ENCODE measurements at places on chromosomes 16 and 17.

DNA sequence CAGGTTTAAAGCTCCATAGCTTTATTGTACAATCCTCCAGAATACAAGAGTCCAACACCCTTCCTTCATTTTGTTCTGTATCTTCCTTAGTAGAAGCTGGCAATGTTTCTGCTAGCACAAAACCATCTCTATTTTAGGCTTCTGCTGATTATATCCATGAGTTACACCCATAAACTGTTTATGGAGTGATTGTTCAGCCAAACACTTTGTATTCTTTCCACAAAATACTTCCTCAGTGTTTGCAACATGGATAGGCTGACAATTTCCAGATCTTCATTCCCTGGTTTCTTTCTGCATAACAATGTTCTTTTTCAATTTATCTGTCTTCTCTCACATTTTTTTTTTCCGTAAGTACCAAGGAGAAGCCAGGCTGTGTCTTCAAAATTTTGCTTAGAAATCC is 839.9 kb upstream of the CDH8 start:
- DNase-seq, result no peak

- no peak for DNase-seq
Observed at GRCh38 chr17:37079735-37080134, 131.0 kb downstream of the AATF start.

DNA sequence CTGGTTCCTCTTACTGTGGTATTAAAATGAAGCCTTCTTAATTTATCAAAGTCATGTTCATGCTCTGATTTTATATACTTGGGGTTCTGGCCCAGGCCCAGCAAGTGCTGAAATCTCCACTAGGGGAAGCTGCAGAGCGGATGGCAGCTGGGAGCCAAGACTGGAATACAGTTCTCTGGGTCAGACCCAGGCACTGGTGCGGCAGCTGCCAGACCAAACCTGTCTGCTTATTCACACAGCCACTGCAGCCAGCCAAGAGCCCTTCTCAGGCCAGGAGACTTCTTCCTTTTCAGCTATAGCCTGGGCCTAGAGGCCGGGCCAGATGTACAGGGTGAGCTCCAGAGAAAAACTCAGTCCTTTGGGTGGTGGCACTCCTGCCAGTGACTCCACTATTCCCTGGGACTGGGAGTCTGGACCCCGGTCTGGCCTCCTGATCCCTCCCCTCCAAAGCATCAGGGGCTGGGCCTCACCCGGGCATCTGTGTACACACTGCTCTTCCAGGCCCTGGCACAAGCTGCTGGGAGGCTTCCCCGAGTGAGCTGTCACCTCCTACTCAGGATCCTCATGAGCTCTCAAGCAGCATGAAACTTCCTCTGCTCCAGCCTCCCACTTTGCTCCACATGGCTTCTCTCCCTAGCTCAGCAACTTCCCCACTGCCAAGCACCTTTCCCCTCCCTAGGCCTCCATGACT is 24.4 kb downstream of the ATP6V0D1 start:
- no peak for DNase-seq

DNA sequence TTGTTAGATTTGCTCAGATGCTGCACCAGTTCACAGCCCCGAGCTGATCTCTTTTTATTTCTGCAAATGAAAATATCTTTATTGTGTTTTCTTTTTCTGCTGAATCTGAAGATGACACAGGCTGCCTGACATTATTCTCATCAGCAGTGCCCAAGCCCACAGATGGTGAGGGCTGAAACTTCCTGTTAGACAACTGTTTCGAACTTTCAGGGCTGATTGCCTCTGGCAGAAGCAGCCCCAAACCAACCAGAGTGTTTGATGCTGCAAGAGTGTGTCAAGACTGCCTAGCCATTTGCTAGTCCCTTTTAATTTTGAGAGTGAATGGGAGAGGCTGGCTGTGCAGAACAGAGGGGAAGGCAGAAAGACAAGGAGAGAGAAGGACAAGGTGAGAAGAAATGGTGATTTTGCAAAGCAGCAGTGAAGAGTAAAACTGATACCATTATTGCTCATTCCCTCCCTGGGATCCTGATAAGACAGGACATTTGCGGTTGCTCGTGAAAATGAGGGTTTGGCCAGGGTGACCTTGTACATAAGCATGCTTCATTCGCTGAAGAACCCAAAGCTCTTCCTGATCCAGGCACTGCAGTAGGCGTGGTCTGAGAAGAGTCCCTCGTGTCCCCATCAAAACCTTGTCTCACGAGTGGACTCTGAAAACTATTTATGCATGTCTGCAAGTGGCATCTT is 77.2 kb downstream of the TMEM114 start:
- no peak for DNase-seq

DNA sequence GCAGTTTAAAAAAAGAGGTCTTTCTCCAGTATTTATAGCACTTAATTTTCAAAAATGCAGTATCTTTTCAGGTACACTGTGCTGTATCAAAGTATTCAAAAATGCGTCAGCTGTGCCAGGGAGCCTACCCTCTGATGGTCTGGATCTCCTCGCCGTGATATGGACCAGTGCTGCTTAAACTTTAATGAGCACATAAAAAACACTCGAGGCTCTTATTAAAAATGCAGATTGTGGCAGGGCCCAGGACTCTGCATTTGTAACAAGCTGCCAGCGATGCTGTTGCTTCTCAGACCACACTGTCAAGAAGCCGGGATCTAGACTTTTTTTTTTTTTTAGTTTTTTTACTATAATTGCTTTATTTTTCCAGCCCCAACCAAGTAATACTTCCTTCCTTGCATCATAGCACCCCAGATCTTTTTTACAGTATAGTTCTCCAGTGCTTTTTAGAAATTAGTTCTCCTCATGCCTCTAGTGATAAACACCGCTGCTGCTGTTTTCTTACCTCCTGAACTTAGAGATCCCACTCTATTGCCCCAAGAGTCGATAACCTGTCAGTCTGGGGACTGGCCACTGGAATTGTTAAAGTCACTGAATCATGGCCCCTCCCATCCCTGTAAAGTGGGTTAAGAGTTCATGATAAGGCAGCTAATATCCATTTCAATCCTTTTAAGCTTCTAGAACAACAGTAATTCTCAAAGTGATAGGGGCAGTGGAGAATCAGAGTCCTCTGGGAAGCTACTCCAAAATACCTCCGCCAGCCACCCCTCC is 1.6 kb upstream of the SMARCD2 start:
- no peak for DNase-seq

GRCh38 chr17:66678827-66679226 is 156.1 kb upstream of the CACNG5 start:
- DNase-seq, result no peak

DNA sequence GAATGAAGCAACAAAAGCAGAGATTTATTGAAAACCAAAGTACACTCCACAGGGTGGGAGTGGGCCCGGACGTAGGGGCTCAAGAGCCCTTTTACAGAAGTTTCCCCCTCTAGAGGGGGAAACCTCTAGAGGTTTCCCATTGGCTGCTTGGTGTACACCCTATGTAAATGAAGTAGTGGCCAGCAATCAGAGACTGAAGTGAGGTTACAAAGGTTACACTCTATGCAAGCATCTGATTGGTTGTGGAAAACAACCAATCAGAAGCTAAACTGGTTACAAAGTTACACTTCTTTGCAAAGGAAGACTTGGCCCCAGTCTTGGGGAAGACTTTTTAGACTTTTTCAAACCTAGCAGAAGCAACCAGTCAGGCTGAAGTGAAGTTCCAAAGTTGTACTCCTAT is 27.1 kb downstream of the CRAMP1 start:
- DNase-seq, result no peak

DNA sequence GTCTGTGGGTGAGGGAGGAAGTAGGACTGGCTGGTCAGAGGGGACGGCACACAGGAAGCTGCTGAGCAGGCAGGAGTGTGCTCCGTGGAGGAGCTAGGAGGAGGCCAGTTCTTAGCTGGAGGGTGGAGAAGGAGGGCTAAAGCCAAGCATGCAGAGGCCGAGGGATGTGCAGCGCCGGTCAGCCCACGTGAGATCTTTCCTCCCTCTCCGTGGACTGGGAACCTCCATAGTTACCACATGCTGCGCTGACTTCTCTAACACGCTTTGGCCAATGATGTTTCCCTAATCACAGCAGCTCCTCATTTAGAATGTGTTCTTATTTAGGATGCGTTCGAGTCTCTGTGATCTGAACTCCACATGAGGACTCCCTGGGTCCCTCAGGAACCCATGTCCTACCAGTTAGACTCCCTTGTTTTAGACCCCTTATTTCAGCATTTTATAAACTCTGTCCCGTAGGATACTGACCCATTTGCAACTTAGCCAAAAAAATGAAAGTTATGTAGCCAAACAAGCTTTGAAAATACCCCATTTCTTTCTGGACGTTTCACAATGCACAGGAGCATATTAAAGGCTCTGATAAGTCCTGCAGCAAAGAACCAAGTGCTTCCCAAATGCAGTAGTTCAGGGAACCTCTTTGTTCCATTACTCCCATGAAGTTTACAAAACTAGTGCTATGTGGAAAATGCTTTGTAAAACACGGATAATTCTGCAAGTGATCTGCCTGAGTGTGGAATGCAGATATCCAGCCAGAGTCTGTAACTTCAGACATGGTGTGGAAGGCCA is 51.4 kb downstream of the IRF8 start:
- DNase-seq, result no peak

DNA sequence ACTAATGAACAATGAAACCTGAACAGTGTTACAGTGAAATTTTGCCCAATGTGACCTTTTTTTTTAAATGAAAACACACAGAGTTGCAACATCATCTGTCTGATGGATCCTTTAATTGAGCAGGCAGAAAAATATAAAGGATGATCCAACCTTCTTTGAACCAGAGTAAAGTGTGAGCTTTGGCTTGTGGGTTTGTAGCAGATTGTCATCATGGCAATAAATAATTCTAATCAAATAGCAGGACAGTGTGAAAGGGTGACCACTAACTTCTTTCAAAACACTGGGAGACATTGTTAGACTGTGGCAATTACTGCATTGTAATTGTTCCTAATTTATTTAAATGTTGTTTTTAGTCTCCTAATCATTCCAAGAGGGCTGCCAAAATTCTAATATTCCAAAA is 197.2 kb downstream of the CHD9NB start:
- DNase-seq, result no peak

GRCh38 chr16:67248401-67249177 is at the start of gene SLC9A5:
Gene SLC9A5, plus strand, starts transcription at chr16:67248979. Its CDS starts 36 bp downstream, at chr16:67249015.
- DNase-seq, result no peak

DNA sequence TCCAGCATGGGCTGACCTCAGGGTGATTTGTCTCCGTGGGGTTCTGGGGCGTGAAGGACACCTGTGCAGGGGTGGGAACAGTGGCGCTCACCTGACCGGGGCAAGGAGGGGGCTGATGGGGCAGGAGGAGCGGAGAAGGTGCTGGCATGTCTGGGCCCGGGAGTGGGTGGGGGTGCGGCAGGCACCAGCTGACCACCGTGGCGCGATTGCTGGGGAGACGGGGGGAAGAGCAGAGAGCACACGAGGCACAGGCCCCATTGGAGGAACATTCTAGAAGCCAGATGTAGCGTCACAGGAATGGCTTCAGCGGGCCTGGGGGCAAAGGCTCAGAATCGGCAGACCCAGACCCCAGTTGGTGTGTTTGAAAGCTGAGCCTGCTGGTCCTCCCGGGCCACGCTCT is 12.1 kb downstream of the CACNA1H start:
- no peak for DNase-seq

DNA sequence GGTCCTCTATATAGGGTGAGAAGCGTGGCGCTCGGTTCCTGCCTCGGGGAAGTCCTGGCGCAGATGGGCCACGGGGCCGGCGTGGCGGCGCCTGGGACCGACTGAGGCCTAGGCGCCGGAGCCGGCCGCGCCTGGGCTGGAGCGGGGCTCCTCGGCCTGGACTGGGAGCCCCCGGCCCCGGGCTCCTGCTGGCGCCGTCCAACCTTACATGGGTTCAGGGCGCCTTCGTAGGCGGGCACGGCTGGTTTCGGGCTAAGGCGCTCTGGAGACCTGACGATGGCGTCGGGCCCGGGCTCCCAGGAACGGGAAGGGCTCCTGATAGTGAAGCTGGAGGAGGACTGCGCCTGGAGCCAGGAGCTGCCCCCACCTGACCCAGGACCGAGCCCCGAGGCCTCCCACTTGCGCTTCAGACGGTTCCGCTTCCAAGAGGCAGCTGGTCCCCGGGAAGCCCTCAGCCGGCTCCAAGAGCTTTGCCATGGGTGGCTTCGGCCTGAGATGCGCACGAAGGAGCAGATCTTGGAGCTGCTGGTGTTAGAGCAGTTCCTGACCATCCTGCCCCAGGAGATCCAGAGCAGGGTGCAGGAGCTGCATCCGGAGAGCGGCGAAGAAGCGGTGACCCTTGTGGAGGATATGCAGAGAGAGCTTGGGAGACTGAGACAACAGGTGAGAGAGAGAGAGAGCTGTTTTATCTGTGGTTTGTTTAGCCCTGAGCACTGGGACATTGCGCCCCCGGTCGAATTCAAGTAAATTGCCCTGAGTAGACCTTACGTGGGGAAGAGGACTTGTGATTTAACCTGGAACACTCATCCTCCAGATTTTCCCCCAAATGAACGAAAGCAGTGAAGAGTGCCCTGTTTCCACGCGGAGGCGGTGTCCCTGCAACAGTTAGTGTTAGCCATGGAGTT is 504 bp downstream of the ZNF263 start:
- no peak for DNase-seq

DNA sequence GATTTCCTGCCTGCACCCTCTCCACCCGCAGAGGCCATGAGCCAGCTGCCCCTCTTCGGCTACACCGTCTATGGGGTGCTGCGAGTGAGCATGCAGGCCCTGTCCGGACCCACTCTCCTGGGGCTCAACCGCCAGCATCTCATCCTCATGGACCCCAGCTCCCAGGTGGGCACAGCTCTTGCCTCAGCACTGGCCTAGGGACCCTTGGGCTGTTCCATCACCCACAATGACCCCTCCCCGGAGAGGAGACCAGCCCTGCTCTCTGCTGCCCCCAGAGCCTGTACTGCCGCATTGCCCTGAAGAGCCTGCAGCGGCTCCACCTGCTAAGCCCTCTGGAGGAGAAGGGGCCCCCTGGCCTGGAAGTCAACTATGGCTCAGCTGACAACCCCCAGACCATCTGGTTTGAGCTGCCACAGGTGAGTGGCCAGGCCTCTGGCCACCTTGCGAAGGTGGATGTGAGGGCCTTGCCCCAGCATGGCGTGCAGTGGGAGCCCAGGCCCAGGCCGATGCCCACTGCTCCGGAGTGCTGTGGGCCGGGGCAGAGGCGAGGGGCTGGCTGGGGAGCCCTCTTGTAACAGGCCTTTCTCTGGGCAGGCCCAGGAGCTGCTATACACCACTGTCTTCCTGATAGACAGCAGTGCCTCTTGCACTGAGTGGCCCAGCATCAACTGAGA is 7.3 kb upstream of the SMIM5 start:
- DNase-seq, result no peak

GRCh38 chr16:86089991-86090390 is 191.0 kb downstream of the IRF8 start:
- DNase-seq, result no peak

Data from NCI-H187 (cell line).